ENCODE measurements at places on chromosomes 1 and 21. TPM values are rescaled to one million over a fixed set of nuclear protein-coding genes. Genes with fewer than 3 reads are reported as not detected.

Gene RIPPLY3
- 0.26 TPM for total RNA-seq

Gene ALPL
- not detected for total RNA-seq

DNA sequence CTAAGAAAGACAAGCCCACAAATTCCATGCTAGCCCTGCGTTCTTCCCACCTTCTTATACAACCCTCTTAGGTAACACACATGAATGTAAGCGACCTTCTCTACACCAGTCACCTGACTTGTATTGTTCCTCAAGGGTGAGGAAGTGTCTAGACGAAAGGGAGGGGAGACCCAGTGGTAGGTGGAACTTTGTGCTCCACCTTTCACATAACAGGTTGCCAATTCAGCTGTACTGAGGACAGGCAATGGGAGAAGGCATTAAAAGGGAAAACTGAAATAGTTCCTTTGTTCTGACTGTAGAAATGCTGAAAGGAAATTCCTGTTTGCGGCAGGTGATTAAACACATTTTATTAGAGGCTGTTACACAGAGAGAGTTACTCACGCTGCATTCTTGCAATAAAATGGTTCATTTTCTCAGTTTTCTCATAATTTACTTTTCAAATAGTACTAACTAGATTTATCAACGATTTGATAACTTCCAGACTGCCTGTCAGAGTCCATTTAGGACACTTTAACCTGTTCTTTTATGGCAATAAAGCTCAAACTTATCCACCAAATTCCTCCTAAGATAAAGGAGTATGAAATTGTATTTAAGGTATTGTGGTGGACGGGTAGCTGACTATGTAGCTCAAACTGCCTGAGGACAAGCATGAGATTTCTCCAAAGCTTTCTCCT lies 17.8 kb upstream of the CHRM3 start:
- H3K27me3 ChIP-seq: no peaks in the 10 kb centered on the region
- no peak overlapping the region for H3K4me3 ChIP-seq
- no peaks in the 10 kb centered on the region for H3K4me1 ChIP-seq

DNA sequence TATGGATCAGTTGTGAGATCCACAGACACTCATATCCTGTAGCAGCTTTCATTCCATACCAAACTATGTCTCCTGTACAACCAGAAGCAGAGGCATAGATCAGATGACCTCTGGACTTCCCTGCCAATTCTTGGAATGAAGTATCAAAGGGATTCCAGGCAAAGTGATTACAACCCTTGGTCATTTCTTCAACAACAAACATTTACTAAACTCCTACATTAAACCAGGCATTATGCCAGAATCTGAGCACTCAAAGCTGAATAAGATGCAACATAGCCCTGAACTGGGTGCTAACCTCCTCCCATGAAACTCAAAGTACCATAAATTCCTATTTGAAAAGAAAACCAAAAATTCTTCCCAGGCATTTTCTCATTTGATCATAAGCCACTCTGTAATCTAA lies 121.2 kb upstream of the SGIP1 start:
- no peaks in the 10 kb centered on the region for H3K27me3 ChIP-seq
- H3K4me3 ChIP-seq: no peak overlapping the region
- H3K36me3 ChIP-seq: peaks cover 27% of the 10 kb centered on the region
- no peak for DNase-seq

- H3K27me3 ChIP-seq: no peaks in the 10 kb centered on the region
- H3K4me1 ChIP-seq: peaks cover 18% of the 10 kb centered on the region
- H3K36me3 ChIP-seq: peaks cover 24% of the 10 kb centered on the region
- H3K27ac ChIP-seq: peak overlapping the region; percentile 11
- no peak overlapping the region for H3K4me3 ChIP-seq
Observed at GRCh38 chr1:37813529-37814145, 5.6 kb upstream of the YRDC start.
